Left ventricle myocardium inferior (tissue), 1 donor: ENCODE measurements at places on chromosomes 2 and 18. TPM values are rescaled to one million over a fixed set of nuclear protein-coding genes. Genes with fewer than 3 reads are reported as not detected.

DNA sequence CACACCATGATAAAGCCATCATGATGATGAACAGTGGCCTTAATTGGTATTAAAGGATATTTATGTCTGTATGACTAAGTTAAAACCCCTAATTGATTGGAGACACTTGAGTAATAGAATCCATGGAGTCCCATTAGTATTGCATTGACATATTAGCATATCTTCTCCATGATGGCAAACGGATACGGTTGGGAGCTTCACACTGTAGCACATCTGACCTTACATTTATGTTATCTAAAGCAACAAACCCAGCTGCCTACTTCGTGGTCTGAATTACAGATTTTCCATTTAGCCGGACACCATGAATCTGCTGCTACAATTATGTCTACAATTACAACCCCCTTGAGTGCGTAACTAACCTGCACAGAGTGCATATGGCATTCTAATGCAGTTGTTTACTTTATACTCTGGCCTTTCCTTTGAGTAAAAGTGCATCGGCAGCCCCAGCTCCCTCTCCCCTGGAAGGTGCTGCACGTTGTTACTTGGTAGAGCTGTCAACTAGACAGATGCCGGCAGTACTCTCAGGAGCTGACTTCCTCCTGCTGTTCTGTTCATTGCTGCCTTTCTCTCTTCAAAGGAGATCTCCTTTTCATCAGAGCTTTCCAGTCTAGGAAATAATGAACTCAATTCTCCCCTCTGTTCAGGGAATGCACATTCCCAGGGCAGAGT lies 92.1 kb downstream of the LRRC30 start:
- no peak for DNase-seq

DNA sequence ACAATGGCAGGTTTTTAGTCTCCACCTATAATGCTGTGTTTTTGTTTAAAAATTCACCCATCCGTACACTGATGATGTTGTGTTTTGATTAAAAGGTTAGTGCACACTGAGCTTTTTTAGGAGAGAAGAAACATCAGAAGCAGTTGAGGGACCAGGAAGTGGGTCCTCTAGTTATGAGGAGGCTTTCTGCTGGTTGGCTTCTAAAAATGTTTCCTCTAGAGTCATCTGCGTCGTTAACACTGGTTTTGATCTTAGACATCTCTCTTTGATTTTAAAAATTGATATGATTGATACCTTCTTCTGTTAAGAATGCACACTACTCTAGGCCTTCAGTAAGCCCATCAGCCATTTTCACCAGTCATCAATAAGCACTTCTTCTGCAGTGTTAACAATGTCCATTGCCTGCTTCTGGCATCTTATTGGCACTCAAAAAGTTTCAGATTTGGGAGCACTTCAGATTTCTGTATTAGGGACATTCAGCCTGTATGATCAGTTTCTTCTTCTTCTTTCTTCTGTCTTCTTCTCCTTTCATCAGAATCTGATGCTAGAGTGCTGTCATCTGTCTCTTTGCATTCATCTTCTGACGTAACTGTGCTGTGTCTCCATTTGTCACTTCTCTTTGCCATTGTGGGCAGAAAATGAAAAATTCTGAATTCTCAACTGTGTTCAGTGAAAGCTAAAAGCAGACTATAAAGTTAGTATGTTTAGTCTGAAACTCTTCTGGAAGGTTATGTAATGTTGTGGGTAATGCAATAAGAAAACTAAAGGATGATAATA lies 56.3 kb downstream of the PHLPP1 start:
- no peak for DNase-seq

GRCh38 chr18:48615566-48616401 lies 77.0 kb downstream of the CTIF start:
- no peak for DNase-seq

- DNase-seq: no peak
Observed at GRCh38 chr18:22115573-22115972, 53.8 kb upstream of the GATA6 start.

DNA sequence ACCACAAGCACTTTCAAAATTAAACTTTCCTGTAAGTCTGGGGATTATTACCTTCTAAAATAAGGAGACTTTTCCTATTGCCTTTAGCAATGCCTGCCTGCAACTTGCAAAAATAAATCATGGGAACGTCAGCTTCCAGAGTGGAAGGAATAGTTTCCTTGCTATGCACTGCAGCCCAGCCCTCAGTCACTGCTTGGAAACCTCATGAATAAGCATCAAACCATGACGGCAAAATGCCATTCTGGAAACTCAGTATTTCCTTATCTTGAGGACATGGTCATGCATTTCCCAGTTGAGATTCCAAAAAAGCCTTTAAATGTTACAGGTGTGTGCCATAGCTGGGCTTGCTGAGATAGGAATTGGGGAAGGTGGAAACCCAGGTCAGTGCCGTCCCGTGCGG lies 84.2 kb upstream of the OTOS start:
- no peak for DNase-seq

GRCh38 chr2:234450431-234451124 lies 46.3 kb downstream of the ARL4C start:
- no peak for DNase-seq

DNA sequence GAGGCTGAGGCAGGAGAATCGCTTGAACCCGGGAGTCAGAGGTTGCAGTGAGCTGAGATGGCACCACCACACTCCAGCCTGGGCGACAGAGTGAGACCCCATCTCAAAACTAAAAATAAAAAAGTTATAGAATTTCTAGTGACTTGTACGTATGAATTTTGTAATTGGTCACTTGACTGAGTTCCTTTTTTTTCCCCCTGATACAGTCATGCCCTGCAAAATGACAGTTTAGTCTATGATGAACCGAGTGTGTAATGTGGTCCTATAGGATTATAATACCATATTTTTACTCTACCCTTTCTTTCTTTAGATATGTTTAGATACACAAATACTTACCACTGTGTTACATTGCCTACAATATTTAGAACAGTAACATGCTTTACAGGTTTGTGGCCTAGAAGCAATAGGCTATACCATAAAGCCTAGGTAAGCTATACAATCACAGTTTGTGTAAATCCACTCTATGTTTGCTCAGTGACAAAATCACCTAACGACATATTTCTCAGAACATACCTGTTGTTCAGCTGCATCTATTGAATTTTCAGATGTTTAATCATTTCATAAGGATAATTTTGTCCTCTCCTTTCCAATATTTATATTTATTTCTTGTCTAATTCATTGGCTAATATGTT lies 25.4 kb downstream of the SOCS6 start:
- no peak for DNase-seq

DNA sequence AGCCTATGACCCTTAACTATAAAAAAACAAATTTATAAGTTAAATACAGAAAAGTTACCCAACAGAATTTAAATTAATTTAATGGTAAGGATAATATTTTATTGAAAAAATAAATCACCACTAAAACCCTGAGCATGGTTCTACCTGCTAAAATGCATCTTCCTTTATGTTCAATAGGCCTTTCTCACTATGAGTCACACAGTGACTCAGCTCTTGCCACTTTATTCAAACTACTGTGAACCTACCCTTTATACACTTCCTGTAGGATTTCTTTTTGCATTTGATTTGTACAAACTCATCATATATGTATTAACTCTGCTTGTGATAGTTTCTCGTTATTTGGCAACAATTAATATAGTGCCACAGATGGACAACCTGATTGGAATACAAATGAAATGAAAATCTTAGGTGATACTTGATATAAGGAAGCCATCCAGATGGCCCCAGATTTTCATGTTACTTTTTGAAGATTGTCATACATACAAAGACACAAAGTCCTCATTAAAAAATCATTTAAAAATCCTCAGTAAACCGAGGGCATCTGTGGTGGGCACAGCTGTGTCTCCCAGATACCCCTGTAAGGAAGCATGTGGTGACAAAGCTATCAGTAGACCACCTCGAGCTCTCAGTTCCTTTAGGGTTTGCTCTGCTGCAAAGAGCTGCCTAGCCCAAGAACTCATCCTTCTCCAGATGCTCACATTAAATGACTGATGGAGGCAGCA lies 55.2 kb upstream of the COBLL1 start:
- no peak for DNase-seq

- DNase-seq: no peak
Observed at GRCh38 chr2:75186821-75187220, 12.5 kb downstream of the TACR1 start.

DNA sequence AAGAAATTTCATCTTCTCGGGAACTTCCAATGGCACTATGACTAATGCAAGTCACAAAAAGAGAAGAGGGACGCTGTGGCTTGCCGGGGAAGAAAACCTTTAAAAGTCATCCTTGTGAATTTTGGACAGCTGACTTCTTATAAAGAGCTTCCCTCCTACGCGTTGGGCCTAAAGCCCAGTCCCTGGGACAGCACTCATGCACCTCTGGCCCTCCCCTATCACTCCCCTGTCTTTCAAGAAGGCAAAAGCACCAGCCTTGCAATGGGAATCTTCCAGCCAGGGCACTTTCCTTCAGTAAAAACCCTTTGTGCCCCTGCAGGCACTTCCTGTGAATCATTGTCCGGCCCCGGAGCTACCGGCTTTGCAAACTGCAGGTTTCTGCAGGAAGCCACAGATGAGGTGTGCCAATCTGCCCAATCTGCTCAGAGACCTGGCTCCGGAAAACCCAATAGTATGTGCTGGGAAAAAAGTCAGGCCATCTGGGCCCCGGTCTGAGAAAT lies 7.1 kb downstream of the MREG start:
- DNase-seq: no peak

- DNase-seq: no peak
Observed at GRCh38 chr2:220101980-220102379, 474.6 kb downstream of the SLC4A3 start.

- no peak for DNase-seq
Observed at GRCh38 chr2:176280156-176280555, 10.9 kb downstream of the MTX2 start.

GRCh38 chr2:80238692-80239469 lies 65.7 kb downstream of the LRRTM1 start:
- DNase-seq: no peak

DNA sequence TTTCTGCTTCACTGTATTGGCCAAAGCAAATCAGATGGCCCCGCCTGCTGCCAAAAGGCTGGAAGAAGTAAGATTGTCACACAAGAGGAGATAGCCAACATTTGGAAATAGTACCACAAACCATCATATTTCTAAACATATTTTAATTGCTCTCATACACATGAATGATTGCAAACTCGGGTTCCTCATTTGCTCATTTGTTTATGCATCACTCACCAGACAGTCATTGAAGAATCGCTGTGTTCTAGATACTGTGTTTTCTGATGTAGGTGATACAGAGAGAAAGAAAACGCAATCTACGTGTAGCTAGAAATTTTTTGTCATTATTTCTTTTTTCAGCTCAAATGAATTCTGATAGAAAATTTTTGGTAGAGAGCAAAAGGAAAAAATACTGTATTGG lies 1103.4 kb downstream of the TSN start:
- DNase-seq: no peak

GRCh38 chr2:164495491-164496223 lies 125.6 kb downstream of the GRB14 start:
- DNase-seq: no peak

- peak; percentile 20 for DNase-seq
Observed at GRCh38 chr2:223832241-223832903, 5.0 kb downstream of the AP1S3 start.

- DNase-seq: no peak
Observed at GRCh38 chr2:1868683-1869141, 124.4 kb upstream of the PXDN start.

DNA sequence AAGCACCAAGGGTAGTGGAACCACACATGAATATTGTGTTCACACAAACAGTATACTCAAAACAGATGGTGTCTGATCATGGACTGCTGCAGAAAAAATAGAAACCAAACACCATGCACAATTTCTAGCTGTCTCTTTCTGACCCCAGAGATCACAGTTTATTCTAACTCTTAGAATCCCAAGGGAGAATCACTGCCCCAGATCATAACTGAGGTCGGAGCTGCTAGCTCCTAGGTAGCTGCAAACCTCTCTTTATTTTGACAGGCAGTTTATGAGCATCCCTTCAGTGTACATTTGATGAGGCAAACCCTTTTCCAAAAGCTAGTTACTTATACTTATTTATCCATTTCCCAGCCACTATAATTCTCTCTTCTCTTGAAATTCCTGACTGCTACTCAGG lies 439.1 kb upstream of the HNMT start:
- DNase-seq: no peak

- DNase-seq: no peak
Observed at GRCh38 chr2:54429054-54429453, 27.1 kb upstream of the SPTBN1 start.

GRCh38 chr2:112277596-112278220 lies 2.3 kb downstream of the ZC3H6 start:
- no peak for DNase-seq

DNA sequence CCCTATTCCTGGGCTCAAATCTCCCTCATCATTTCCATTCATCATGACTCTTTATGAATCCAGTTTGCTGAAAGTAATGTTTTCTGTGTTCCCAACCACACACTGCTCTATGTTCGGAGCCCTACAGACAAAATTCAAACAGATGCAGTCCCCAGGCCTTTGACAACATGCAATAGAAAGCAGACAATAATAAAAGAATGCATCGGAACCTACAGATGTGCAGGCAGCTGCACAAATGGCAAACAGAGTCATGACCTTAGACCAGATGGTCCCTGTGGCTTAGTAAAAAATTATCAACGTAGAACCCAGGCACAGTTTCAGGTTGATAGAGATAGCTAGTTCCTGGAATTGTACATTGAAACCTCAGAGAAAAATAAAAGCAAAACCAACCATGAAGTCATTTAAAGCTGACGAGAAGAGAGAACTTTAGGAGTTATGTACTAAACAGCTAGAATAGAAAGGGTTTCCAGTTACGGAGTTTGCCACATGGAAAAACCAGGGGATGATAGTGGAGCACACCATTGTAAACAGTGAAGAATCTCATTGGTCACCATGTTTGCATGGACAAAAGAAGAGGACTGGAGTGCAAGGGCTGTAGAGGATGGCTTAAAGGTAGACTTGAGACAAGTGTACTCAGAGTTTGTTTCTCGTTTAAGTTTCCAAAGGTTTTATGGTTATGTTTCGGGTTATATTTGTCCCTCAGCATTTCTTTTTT lies 23.2 kb upstream of the ACVR1 start:
- no peak for DNase-seq

CD302 gene
- total RNA-seq: 17.2 TPM

TSGA10 gene
- total RNA-seq: 3.1 TPM

RTP5 gene
- not detected for total RNA-seq

NRP2 gene
- 7.6 TPM for total RNA-seq

TDRD15 gene
- not detected for total RNA-seq

M1AP gene
- total RNA-seq: not detected

HOXD3 gene
- not detected for total RNA-seq

FKBP7 gene
- total RNA-seq: 10.8 TPM

FBXO36 gene
- total RNA-seq: 0.58 TPM

IRS1 gene
- total RNA-seq: 17.8 TPM

CFAP210 gene
- total RNA-seq: not detected

STK39 gene
- 23.2 TPM for total RNA-seq

POTEJ gene
- total RNA-seq: not detected
